ENCODE measurements at places on chromosomes 5 and 9.

GRCh38 chr5:142800776-142801494, 30.8 kb downstream of the ARHGAP26 start:
- peak; percentile 36 for DNase-seq
- H3K27ac ChIP-seq: peak overlapping the region; percentile 98
- H3K36me3 ChIP-seq: peaks cover 18% of the 10 kb centered on the region
- no peaks in the 10 kb centered on the region for H3K27me3 ChIP-seq
- H3K4me1 ChIP-seq: peaks cover 57% of the 10 kb centered on the region

DNA sequence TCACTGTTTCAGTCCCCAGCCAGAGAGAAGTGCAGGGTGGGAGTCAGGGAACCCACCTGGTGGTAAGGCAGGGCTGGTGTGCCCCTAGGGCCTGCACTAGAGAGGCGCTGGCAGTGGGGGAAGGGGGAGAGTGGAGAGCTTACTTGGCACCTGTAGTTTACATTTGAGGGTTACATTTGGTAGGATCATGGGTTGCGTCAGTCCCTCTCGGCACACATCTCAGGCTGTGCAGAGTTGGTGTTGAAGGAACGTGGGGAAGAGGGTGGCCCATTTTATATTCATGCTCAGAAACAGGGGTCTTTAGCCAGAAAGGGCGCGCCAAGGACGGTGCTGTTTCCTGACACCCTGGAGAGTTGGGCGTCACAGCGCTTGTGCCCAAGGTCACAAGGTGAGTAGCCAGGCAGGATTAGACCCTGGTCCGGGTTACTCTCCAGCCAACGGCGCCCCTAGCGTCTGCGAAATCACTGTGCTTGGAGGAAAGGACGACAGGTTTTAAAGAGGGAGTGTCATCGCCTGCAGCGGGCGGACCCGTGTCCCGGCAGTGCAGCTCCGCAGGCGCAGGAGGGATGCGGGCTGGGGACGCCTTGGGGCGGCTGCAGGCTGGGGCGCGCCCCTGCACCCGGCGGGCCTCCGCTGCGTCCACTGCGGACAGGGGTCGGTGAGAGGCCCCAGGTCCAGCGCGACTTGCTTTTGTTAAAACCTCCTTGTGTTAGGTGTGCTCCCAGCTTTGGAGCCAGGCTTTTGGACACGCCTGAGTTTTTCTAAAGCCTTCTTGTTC, 272.6 kb downstream of the FANCC start:
- no peak overlapping the region for H3K4me3 ChIP-seq
- no peak overlapping the region for H3K27ac ChIP-seq
- no peak for DNase-seq
- H3K36me3 ChIP-seq: peaks cover 6% of the 10 kb centered on the region
- peaks cover 10% of the 10 kb centered on the region for H3K27me3 ChIP-seq

GRCh38 chr9:78436873-78437272, 139.9 kb downstream of the PSAT1 start:
- H3K27me3 ChIP-seq: peaks cover 14% of the 10 kb centered on the region
- H3K27ac ChIP-seq: no peak overlapping the region
- H3K4me3 ChIP-seq: no peak overlapping the region
- H3K4me1 ChIP-seq: no peaks in the 10 kb centered on the region

DNA sequence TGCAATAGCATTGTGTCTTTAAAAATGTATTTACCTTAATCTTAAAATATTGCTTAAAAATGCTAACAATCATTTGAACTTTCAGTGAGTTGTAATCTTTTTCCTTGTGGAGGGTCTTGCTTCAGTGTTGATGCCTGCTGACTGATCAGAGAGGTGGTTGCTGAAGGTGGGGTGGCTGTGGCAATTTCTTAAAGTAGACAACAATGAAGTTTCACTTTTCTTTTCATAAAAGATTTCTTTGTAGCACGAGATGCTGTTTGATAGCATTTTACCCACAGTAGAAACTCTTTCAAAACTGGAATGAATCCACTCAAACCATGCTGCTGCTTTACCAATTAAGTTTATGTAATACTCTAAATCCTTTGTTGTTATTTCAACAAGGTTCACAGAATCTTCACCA, 50.8 kb downstream of the NR3C1 start:
- H3K27me3 ChIP-seq: no peaks in the 10 kb centered on the region
- peaks cover 4% of the 10 kb centered on the region for H3K36me3 ChIP-seq
- peaks cover 28% of the 10 kb centered on the region for H3K4me1 ChIP-seq
- H3K4me3 ChIP-seq: peak overlapping the region; percentile 83
- no peak overlapping the region for H3K27ac ChIP-seq

DNA sequence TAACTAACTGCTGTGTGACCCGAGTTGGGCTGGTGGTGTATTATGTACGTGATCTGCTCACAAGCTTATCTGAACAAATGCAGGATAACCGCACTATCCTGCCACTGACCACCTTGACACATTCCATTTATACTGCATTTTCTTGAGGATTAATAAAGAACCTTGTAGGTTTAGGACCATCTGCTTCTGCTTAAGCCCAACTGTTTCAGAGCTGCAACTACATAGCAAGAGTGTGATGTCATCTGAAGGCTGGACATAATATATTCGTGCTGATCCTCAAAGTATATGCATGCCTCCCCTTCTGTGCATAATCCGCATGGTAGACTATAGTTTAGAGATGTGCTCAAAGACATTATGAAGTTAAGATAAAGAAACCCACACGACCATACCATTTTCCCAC, 435.9 kb downstream of the BNC2 start:
- H3K36me3 ChIP-seq: no peaks in the 10 kb centered on the region
- no peaks in the 10 kb centered on the region for H3K27me3 ChIP-seq
- H3K4me3 ChIP-seq: no peak overlapping the region
- H3K4me1 ChIP-seq: no peaks in the 10 kb centered on the region
- no peak overlapping the region for H3K27ac ChIP-seq

- no peak overlapping the region for H3K27ac ChIP-seq
- no peaks in the 10 kb centered on the region for H3K27me3 ChIP-seq
- H3K4me3 ChIP-seq: no peak overlapping the region
Measured at GRCh38 chr9:9754186-9754585, 858.6 kb downstream of the PTPRD start.

GRCh38 chr5:64516216-64516615, 10.4 kb downstream of the RGS7BP start:
- DNase-seq: no peak
- H3K27me3 ChIP-seq: no peaks in the 10 kb centered on the region
- no peak overlapping the region for H3K4me3 ChIP-seq
- no peaks in the 10 kb centered on the region for H3K4me1 ChIP-seq
- H3K27ac ChIP-seq: no peak overlapping the region

GRCh38 chr9:121672213-121672612, 20.8 kb downstream of the DAB2IP start:
- no peak overlapping the region for H3K27ac ChIP-seq
- H3K4me3 ChIP-seq: no peak overlapping the region
- DNase-seq: no peak
- peaks cover 58% of the 10 kb centered on the region for H3K27me3 ChIP-seq

DNA sequence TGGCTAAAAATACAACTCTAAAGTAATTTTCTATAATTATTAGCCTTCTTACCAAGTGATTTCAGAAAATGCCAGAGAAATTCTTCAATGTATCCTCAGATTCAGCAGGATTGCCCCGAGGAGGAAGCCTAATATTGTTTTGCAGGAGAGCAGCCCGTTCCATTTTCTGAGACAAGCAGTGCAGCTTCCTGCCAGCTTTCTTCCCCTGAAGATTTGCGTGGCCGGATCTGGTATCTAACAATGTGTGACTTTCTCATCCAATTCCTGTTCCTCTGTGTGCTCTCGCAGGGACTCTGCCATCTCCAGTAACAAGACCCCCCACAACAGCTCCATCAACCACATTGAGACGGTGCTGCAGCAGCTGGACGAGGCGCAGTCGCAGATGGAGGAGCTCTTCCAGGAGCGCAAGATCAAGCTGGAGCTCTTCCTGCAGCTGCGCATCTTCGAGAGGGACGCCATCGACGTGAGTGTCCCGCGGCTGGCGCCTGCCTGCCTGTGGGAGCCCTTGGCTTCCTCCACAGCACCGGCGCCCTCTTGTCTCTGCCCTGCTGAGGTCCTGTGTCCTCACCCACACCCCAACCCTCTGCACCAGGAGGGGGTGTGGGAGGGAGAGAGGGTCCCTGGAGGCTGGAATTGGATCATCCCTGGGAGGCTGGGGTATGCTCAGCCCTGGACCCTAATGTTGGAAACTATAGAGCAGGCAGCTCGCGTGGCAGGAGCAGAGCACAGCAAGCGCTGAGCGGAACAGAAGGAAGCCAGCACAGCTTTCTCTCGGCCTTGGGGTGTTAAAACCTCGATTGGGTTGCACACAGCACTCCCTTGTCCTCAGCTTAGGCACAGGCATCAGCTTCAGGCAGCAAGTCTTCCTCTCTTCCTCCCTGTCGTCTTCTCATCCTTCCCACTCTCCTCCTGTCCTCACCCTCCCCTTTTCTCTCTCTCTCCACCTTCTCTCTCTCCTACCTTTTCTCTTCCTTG, 216.2 kb downstream of the TRIO start:
- H3K27me3 ChIP-seq: peaks cover 6% of the 10 kb centered on the region
- no peak overlapping the region for H3K27ac ChIP-seq
- no peak for DNase-seq
- H3K4me1 ChIP-seq: peaks cover 3% of the 10 kb centered on the region
- H3K4me3 ChIP-seq: no peak overlapping the region

- peak overlapping the region; percentile 87 for H3K27ac ChIP-seq
- H3K27me3 ChIP-seq: no peaks in the 10 kb centered on the region
- peak overlapping the region; percentile 84 for H3K4me3 ChIP-seq
- H3K36me3 ChIP-seq: no peaks in the 10 kb centered on the region
- H3K4me1 ChIP-seq: peaks cover 18% of the 10 kb centered on the region
Measured at GRCh38 chr9:94031380-94031779, 52.9 kb upstream of the PTPDC1 start.

GRCh38 chr9:112194969-112195431, 19.9 kb upstream of the SUSD1 start:
- no peak overlapping the region for H3K4me3 ChIP-seq
- H3K27me3 ChIP-seq: no peaks in the 10 kb centered on the region
- DNase-seq: no peak
- peaks cover 4% of the 10 kb centered on the region for H3K4me1 ChIP-seq
- H3K27ac ChIP-seq: no peak overlapping the region
